Midbrain (tissue), 1 donor: ENCODE measurements at places on chromosomes 7 and 10.

- no peak for DNase-seq
Observed at GRCh38 chr10:77328272-77328816, 309.3 kb downstream of the KCNMA1 start.

DNA sequence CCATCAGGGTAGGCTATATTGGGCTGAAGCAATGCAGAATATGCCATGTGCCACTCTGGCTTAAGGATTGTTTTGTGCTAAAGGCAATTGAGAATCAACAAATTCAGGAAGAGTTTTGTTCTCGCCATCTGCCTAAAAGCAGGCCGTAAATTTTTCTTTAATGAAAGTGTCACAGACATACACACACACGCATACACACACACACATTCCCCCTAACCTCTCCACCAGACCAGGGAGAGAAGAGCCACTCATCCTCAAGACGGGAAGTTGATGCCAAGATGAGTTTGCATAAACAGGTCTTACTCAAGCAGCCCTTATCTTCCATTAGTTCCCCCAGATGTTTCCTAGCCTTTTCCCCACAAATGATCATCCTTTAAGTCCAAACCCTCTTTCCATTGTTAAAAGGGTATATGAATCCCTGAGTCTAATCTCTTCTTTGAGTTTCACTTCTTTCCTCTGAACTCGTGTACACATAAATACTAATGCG lies 59.6 kb upstream of the TRIM24 start:
- no peak for DNase-seq

GRCh38 chr7:106462365-106462859 lies 177.6 kb upstream of the NAMPT start:
- DNase-seq, result peak; percentile 56

GRCh38 chr10:21176934-21177480 lies 279.9 kb upstream of the NEBL start:
- DNase-seq, result no peak

- DNase-seq, result peak; percentile 76
Observed at GRCh38 chr10:22554461-22555182, 159.8 kb downstream of the PIP4K2A start.

DNA sequence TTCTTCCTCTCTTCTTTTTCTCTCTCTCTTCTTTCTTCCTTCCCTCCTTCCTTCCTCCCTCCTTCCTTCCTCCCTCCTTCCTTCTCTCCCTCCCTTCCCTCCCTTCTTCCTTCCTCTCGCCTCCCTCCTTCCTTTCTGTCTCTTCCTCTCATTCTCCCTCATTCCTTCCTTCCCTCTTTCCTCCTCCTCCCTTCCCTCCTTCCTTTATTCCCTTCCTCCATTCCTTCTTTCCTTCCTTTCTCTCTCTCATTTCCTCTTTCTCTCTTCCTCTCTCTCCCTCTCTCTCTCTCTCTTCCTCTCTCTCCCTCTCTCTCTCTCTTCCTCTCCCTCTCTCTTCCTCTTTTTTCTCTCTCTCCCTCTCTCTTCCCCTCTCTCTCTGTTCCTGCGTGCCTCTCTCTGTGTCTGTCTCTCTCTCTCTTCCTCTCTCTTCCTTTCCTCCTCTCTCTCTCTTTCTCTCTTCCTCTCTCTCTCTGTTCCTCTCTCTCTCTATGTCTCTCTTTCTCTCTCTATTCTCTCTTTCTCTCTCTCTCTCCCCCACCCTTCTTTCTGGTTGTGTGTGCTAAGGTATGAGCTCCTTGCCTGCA lies 80.1 kb upstream of the PFKP start:
- DNase-seq, result no peak

GRCh38 chr7:149856583-149856982 lies 17.2 kb upstream of the ATP6V0E2 start:
- no peak for DNase-seq

- DNase-seq, result peak; percentile 63
Observed at GRCh38 chr10:78552261-78552811, 516.4 kb upstream of the ZMIZ1 start.

DNA sequence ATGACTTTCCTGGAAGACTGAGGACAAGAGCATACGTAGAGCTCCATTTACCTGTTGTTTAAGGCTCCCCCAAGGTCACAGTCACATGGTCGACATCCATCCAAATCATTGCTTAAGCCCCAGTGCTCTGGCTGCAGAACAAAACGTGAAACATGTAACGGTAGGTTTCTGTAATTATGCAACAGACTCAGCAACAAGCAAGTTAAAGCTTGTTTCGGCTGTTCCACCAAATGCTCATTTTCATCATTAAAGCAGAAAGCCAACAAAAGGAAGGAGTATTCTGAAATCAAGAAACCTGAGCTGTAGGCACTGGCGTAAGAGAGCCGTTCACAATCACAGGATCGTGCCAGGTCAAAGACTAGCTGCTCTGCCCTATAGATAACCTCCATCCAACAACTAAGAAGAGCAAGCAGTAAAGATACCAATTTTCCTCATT lies 30.0 kb downstream of the LAMB1 start:
- no peak for DNase-seq

DNA sequence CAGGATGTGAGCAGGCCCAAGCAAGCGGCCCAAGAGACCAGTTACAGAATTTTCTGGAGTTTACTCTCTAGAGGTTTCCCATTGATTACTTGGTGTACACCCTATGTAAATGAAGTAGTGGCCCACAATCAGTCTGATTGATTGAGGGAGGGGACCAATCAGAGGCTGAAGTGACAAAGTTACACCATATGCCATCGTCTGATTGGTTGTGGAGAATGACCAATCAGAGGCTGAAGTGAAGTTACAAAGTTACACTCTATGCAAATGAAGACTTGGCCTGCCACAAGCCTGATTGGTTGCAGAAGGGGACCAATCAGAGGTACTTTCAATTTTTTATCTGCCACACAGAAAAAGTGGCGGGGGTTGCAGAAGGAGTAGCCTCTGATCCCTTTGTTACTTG lies 83.7 kb downstream of the KIF20B start:
- DNase-seq, result no peak

- no peak for DNase-seq
Observed at GRCh38 chr10:101952191-101952590, 103.8 kb downstream of the ARMH3 start.

DNA sequence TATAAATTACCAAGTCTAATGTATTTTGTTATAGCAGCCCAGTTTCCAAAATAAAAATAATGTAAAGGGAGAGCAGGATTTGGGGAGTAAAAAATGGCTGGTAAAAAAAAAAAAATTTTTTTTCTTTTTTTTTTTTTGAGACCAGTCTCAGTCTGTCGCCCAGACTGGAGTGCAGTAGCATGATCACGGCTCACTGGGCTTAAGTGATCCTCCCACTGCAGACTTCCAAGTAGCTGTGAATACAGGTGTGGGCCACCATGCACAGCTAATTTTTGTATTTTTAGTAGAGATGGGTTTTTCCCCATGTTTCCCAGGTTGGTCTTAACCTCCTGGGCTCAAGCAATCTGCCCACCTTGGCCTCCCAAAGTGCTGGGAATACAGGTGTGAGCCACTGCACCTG lies 4.8 kb upstream of the LSM8 start:
- DNase-seq, result no peak

GRCh38 chr10:43141421-43141820 lies 3.2 kb downstream of the CSGALNACT2 start:
- DNase-seq, result no peak

- no peak for DNase-seq
Observed at GRCh38 chr7:36635091-36635490, 89.2 kb downstream of the AOAH start.

DNA sequence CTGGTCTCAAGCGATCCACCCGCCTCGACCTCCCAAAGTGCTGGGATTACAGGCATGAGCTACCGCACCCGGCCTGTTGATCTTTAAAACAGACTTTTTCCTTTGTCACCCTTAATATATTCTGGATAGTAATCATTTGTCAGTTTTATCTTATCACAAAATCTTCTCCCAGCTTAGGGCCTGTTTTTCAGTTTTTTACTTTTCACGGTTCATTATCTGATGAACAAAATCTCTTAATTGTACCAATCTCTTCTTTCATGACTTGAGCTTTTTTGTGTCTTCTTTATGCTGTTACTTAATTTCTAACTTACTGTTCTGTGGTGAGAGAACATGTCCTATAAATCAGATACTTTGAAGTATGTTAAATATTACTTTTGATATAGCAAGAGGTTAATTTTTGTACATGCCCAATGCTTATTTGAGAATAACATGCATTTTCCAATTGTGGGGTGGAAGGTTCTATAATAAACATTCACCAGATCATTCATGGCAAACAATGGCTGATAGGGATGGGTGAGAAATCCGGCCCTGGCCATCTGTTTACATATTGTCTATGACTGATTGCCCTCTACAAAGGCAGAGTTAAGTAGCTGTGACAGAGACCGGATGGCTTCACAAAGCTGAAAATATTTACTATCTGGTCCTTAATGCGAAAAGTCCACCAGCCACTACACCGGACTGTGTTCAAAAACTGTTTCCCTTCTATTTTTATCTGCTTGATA lies 5.3 kb downstream of the PAPOLB start:
- no peak for DNase-seq

GRCh38 chr7:82594665-82595064 lies 151.1 kb upstream of the CACNA2D1 start:
- DNase-seq, result no peak

DNA sequence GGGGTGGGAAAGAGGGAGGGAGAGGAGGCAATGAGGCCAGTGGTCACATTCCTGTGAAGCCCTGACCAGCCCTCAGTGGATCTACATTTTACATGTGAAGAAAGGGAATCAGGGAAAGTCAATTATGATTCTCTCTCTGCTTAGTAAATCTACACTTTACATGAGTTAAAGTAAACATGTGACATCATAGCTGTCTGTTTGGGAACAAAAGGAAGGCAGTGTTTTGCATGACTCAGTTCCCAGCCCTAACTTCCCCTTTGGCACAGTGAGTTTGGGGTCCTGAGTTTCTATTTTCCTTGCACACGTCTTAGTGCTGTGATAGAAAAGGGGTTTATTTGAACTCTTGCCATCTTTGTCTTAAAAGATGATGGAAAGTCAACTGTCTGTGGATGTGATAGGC lies 615.1 kb downstream of the SDK1 start:
- peak; percentile 17 for DNase-seq

DNA sequence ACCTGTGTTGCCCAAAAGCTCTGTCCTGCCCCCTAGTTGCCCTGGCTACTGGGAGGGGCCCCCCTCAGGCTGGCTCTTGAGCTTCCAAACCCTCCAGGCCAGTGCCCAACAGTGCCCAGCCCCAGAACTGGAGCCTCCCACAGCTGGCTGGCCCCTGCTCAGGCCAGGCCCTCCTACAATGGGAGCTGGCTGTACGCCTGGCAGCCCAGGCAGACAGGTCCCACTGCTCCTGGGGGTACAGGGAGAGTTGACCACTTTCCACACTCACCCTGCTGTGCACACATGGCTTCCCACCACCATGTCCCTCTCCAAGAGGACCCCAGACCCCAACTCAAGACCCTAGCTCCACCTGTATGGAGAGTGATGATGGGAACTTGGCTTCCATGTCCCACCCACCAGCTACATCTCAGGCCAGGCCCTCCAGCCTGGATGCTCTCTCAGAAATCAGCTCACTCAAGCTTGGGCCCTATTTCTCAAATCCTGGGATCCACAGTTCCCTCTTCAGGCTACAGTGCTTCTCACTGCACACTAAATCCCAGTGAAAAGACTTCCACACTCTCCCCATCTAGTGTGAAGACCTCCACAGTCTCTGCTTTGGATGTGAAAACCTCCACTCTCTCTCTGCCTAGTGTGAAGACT lies 92.6 kb downstream of the OAT start:
- no peak for DNase-seq

DNA sequence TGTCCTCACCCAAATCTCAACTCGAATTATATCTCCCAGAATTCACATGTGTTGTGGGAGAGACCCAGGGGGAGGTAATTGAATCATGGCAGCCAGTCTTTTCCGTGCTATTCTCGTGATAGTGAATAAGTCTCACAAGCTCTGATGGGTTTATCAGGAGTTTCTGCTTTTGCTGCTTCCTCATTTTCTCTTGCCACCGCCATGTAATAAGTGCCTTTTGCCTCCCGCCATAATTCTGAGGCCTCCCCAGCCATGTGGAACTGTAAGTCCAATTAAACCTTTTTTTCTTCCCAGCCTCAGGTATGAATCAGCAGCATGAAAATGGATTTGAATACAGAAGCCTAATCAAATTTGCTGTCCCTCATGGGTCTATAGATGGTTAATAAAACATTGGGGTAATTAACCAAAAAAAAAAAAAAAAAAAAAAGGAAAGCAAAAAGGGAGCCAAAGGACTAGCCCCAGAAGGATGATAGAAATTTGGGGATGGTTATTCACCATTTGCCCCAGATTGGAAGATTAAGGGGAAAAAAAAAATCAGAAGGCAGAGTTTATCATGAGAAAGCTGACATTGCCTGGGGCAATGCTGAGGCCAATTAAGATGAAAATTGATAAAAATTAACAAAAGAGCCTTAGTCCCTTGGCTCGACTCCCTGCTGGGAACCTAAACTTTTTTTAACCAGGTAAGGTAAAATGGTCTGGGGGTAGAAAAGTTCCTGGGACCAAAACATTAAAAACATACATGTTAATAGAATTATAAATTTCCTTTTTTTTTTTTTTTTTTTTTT lies 27.6 kb downstream of the AVL9 start:
- DNase-seq, result no peak

GRCh38 chr7:151395036-151395367 lies 14.8 kb downstream of the WDR86 start:
- no peak for DNase-seq

DNA sequence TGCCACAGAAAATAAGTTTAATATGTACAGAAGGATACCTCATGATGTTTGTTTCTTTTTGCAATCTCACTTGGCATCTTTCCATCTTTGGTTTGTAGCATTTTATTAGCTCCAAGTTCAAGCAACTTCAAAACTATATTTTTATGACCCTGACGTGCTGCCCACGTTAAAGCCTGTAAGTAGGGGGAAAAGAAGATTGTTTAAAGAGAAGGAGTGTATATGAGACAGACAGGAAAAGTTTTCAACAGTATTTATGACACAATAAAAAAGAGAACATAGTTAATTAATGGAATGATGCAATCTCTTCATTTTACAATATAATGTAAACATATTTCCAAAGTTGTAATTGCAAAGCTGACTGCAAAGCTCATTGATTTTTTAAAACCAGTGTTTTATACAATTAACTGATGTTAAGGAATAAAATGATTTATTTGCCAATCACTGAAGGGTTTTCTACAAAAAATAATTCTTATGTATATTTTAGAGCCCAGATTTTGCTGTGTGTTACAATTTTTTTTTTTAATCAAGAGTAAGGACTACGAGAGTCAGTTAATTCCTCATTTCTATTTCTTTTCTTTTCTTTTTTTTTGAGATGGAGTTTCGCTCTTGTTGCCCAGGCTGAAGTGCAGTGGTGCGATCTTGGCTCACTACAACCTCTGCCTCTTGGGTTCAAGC lies 42.5 kb downstream of the ASZ1 start:
- DNase-seq, result no peak

DNA sequence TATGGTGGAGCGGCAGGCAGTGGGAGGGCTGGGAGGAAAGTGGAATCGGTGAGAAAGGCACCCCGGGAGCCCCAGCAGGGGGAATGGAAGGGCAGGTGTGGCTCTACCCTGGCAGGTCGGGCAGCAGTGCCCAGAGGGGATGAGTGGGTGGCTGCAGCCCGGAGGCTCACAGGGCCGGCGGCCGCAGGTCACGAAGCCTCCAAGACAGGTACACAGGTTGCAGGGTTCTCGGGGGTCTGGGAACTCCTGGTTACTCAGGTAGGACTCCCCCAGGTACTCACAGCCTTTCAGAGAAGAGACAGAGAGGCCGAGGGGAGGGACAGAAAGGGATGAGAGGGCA lies 21.8 kb downstream of the KCP start:
- DNase-seq, result no peak

GRCh38 chr7:151923097-151923876 lies 33.0 kb upstream of the GALNTL5 start:
- DNase-seq, result peak; percentile 36
